Right forelimb (tissue), 1 donor: ENCODE measurements at places on chromosomes 7 and 10.

DNA sequence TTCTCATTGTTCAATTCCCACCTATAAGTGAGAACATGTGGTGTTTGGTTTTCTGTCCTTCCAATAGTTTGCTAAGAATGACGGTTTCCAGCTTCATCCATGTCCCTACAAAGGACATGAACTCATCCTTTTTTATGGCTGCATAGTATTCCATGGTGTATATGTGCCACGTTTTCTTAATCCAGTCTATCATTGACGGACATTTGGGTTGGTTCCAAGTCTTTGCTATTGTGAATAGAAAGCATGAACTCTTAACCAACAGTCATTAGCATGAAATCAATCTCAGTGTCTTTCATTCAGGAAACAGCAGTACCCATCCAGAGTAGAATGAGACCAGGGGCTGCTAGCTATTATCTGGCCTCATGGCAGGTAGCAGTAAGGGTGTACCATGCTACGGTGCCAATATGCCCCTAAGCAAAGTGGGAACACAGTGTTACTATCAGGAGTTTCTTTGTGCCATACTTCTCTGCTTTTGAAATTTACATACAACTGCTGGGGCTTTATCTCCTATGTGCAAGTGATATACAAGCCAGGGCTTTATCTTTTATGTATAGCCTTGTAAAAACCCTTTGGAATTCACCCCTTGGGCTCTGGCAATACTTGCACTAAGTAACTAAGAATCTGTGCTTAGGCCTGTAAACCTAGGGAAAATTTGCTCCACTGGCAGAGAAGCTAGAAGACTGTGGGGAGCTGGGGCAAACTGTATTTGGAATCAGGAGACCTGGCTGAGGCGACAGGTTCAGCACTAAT lies 5.4 kb downstream of the PON2 start:
- no peak for DNase-seq

DNA sequence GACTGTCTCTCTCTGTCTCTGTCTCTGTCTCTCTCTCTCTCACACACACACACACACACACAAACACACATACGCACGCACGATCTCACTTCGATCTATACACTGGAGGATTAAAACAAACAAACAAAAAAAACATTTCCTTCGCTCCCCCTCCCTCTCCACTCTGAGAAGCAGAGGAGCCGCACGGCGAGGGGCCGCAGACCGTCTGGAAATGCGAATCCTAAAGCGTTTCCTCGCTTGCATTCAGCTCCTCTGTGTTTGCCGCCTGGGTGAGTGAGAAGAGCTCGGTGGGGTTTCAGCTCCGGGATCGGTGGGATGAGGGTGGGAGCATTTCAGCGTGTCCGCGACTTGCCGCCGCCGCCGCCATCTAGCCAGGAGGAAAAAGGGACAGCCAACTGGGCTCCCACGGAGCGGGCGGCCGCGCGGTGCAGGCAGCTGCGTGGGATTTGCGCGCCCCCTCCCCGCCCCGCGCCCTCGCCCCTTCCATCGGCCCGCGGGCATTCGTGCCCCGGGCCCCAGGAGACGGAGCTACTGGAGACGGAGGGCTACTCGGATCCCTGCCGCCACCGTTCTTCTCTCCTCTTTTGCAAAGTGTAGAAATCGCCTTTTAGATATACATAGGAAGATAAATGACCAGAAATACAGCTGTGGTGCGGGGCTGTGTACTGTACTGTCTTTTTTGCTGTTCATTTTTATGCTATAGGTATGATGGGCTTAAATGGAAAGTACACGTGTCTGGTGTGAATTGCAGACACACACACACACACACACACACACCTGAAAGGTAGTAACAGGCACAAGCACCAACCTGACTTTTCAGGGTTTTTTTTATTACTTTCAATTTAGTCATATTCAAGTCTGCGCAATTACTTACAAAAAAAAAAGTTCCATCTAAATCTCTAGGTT lies 581 bp downstream of the PTPRZ1 start:
- DNase-seq: peak; percentile 57

DNA sequence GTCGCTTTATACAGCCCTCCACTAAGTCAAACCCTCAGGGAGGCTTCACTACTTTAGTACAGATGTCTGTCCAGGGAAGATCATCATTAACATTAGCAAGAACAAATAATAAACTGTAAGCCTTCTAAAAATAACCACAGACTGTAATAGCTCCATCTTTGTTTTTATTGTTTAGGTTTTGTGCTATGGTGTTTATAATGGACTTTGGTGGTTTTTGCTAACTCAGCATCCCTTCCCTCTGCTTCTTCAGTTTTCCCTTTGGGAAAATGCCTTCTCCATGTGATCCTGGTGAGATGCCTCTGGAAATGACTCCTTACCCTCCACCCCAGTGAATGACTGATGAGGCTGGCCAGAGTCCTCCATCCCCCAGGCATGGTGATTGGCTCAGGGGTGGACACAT lies 131.3 kb downstream of the ICA1 start:
- DNase-seq: no peak

- no peak for DNase-seq
These were observed 11.3 kb downstream of the ACADSB start for GRCh38 chr10:123019941-123020703.

GRCh38 chr7:98777051-98777450 lies 92.8 kb downstream of the TMEM130 start:
- no peak for DNase-seq

- no peak for DNase-seq
These were observed 13.8 kb upstream of the STOX1 start for GRCh38 chr10:68813559-68813958.

- no peak for DNase-seq
These were observed 4.7 kb upstream of the WASHC2A start for GRCh38 chr10:50063100-50063499.

GRCh38 chr7:37732253-37732652 lies 48.7 kb downstream of the GPR141 start:
- no peak for DNase-seq

GRCh38 chr10:113651021-113651420 lies 12.8 kb downstream of the NRAP start:
- DNase-seq: no peak

DNA sequence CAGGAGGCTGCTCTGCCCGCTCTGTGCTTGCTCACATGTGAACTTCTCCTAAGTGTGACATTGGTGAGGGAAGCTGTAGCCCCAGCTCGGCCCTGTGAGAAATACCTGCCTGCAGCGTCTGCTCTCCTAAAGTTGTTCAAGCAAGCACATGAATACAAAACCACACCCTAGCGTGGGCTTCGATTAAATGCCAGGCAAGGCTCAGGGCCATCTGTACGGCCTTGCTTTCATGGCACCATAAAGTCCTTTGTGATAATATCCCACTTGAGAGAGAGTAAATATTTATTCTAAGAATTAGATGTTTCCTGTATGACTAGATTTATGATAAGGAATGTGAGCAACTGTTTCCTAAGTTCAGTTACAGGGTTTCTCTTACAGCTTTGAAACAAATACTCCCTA lies 262.8 kb upstream of the KLF14 start:
- no peak for DNase-seq

- DNase-seq: peak; percentile 81
These were observed 14.1 kb downstream of the YAE1 start for GRCh38 chr7:39580149-39580874.

- DNase-seq: no peak
These were observed 156.6 kb downstream of the PKD1L1 start for GRCh38 chr7:47791682-47792081.
